ENCODE measurements at places on chromosomes 7 and 10.
A peak's percentile ranks its signal among the peaks of the same experiment; 100 is the strongest.

DNA sequence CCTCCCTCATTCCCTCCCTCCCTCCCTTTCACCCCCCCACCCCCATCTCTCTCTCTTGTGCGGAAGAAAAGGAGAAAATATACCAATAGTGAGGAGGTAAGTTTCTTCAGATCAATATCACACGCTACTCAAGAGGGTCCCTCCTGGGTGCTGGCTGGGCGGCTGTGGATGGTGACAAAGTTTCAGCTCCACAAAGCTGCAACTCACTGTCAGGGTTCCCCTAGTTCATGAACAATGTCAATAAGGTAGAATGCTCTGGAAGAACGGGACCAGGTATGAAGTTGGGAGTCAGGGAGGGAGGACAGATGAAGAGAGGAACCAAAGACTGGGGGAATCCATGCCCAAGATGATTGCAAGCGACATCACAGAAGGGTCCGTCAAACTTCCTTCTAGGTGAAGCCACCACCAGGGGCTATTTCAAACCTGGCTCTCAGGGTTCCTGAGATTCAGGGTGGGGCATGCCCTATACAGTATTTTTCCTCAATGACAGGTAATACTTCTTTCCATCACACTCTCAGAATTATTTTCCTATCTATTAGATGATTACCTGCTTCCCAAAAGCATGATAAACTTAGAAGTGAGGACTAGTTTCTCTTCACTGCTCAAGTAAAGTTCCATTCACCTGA lies 1.4 kb upstream of the PDE1C start:
- no peak for DNase-seq

- no peak for DNase-seq
These were observed 137.9 kb upstream of the HDAC9 start for GRCh38 chr7:18357691-18358090.

DNA sequence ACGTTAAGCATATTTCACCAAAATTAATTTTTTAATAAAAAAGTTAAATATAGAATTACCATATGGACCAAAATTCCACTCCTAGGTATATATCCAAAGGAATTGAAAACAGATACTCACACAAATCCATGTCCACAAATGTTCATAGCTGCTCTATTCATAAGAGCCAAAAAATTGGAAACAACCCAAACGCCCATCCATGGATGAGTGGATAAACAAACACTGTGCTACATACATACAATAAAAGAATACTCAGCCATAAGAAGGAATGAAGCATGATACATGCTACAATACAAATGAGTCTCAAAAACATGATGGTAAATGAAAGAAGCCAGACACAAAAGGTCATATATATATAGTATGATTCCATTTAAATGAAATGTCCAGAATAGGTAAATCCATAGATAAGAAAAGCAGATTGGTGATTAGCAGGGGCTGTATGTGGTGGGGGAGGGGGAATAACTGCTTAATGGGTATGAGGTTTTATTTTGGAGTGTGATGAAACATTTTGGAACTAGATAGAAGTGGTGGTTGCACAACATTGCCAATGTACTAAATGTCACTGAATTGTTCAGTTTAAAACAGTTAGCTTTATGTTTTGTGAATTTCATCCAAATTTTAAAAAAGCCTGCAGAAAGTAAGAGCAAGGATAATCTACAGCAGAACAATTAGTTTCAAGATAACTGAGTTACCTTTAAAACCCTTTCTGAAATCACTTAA lies 101.2 kb upstream of the EFCAB10 start:
- no peak for DNase-seq

DNA sequence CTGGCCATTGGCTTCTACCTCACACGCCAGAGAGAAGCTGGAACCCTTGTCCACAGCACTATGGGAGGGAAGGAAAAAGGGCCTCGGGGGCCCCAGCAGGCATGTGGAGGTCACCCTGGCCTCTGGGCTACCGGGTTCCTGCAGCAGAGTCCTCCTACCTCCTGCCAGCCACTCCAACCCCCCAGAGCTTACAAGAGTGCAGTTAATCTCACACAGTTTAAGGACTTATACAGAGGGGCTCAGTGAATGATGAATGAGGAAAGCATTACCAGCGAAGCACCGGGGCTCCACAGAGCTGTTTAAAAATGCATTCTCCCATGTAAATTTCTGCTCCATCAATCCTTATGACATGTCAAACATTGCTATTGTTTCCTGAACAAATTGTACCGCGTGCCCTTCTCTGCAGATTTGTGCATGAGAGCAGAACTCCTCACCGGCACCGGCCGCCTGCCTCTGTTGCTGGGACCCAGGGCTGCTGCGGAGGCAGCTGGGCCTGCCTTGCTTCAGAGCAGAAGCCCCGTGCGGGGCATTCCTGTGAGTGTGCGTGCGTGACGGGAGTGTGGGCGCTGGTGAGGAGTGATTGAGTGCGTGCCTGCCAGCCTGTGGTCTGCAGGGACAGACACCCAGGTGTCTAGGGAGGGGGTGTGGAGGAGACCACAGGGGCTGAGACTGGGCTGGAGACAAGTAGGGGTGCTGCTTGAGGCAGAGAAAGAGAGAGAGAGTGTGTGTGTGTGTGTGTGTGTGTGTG lies 52.8 kb downstream of the C10orf105 start:
- DNase-seq, result peak; percentile 66

DNA sequence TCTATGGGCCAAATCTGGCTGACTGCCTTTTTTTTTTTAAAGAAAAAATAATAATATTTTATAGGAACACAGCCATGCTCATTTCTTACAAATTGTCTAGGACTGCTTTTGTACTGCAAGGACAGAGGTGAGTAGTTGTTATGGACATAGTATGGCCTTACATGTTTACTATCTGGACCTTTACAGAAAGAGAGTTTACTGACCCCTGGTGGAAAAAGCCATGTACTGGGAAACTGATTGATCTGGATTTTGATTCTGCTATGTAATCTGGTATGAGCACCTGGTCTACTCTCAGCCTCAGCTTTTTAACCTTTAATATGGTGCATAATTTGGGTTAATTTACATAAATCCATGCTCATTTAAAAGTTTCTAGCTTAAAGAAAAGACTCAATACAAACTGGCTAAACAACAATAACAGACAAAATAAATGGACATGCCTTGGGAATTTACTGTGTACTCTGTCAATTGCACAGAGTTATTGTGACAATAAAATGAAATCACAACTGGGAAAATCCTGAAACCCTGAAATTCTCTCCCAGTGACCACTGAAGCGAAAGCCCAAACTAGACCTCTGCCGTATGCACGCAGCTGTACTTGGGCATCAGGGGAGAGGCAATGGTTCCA lies 260.7 kb downstream of the BMPER start:
- no peak for DNase-seq

GRCh38 chr10:91389636-91390512 lies 20.3 kb upstream of the HECTD2 start:
- DNase-seq, result peak; percentile 14

DNA sequence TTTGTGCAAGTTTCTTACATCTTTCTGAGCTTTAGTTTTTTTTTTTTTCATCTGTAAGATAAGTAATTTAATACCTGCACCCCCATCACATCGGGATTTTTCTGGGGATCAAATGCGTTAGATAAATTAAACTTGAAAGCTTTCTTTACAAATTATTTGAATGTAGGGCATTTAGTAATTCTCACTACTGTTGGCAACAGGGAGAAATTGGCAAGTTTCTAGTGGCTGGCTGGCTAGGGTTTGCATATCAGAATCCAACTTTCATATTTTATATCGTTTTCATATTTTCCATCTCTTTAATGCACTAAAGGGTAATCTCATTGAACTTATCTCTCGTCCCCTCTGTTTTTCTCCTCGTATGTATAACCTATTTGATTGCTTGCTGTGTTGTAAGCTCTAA lies 412.9 kb downstream of the GALNT17 start:
- DNase-seq, result no peak

DNA sequence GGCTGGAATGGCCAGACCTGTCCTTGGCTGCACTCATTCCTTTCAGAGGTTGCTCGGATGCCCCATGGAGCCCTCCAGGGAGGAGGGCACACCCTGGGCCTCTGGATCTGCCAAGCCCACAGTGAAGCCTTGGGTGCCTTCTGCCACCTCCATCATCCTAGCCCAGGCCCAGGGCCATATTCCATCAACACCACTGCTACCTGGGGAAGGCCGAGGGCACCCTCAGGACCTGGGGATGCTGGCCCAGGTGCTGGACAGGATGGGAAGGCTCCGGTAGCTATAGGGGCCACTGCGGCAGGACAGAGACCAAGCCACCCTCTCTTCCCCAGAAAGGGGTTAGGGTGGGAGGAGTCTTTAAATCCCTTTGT lies 810 bp downstream of the OPN4 start:
- no peak for DNase-seq

DNA sequence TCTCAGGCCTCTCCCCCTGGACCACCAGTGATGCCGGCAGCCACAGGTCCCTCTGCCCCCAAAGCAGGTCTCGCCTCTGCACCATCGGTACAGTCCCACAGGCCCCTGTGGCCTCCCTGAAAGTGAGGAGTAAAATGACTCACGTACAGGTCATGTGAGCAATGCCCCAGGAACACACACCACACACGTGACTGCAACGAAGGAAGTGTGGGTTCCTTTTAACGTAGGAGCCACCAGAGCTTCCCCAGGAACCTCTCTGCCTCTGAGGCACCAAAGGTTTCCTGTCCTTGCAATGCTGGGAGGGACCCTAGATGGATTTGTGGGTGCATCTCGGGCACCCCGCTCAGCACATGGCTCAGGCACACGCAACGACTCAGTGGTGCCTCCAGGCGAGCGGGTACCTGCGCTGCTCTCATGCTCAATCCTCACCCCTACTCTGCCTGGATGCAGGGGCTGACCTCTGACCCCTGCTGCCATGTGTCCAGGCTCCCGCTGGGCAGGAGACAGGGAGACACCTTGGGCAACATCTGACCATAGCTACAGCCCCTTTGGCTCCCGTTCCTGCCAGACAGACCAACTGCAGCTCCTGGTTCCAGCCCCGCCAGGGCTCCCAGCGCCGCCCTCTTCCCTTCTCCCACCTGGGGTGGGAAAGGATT lies 120.7 kb downstream of the PRKAG2 start:
- DNase-seq, result no peak

DNA sequence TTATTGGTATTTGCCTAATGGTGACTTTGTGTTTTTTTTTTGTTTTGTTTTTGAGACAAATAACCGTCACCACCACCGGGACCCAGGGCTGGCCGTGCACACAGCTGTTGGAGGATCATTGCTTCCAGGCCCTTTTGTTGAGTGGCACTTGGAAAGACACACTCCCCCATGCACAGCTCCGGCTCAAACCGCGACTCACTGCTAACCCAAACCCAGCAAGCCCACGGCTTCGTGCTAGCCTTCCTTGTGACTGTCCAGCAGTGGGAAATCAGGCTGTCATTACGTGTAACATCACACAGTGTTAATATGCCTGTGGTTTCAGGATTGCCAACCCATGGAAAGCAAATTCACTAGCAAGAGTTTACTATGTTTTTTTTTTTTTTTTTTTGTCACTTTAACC lies 17.4 kb downstream of the BNIP3 start:
- no peak for DNase-seq

DNA sequence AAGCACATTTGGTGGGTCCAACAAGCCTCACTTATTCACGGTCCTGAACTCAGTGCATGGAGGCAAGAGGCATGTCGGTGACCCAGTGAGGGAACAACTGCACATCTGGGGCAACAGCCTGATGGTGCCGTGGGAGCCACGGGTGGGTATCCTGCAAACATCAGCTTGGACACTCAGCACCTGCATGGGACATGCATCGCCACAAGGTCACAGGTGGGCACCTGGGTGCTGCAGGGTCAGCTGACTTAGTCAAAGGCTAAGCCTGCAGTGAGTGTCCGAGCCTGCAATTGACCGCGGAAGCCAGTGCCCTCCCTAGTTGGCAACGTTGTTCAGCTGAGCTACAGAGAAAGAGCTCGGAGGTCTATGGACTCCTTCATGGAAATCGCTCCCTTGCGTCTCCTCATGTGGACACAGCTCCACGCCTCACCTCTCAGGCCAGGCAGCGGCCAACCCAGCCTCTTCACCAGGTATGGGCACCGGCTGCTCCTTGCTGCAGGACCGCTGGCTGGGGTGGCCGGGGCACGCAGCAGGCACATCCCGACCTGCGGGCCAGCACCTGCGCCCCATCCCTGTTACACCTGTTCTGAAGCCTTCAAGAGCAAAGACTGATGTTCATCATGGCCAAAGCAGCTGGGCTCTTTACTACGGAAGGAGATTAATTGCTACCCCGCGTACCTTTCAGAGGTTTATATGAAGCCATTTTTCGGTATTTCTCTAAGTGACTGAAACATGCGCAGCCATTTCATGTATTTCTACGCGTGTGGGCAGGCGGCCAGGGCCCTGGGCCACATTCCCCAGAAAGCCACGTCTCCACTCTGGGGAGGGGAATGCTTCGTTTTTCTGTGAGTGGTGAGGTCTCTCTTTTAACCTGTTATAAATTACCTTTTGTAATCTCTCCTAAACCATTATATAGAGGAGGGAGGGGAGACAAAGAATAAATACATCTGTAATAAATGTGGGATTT lies 380.7 kb downstream of the DNAJB6 start:
- no peak for DNase-seq

DNA sequence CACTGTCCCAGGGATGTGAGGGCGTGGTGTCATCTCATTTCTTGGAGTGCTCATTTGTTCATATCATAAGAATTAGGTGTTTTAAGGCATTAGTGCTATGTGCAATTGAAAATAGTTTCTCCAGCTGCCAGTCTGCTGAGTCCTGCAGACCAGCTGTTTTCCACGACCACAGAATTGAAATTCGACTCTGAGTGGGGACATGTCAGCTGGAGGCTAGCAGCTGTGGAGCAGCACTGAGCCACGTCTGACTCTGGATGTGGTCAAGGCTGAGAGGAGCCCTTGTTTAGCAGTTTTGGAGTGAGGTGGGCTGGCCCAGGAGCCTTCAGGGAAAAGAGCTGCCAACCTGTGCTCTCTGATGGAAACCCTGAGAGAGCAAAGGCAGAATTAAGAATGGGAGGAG lies 156.3 kb upstream of the GRB10 start:
- DNase-seq, result no peak

DNA sequence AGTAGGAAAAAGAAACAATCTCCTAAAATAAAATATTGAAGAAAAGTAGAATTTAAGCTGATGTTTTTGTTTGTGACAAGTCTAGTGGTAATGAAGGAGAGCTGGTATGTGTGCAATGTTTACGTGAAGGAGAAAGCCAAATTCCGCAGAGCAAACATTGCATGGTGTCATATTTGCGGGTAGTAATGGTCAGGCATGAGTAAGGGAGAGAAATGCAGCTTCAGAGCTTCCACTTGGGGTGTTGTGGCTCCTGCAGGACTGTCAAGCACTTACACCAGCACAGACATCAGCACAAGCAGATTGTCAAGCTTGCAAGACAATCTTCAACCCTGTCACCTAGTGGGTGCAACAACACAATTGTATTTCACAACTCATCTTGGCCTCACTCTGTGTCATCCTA lies 136.5 kb upstream of the ETV1 start:
- no peak for DNase-seq

- DNase-seq, result no peak
These were observed 23.9 kb upstream of the HDAC9 start for GRCh38 chr7:18471476-18472160.

GRCh38 chr7:4225881-4226523 lies 456.1 kb upstream of the FOXK1 start:
- no peak for DNase-seq

GRCh38 chr10:106593876-106594275 lies 570.6 kb downstream of the SORCS1 start:
- DNase-seq, result no peak

Data from nephron progenitor cell (in vitro differentiated cells).